ENCODE measurements at places on chromosomes 13 and 19.
A peak's percentile ranks its signal among the peaks of the same experiment; 100 is the strongest.

DNA sequence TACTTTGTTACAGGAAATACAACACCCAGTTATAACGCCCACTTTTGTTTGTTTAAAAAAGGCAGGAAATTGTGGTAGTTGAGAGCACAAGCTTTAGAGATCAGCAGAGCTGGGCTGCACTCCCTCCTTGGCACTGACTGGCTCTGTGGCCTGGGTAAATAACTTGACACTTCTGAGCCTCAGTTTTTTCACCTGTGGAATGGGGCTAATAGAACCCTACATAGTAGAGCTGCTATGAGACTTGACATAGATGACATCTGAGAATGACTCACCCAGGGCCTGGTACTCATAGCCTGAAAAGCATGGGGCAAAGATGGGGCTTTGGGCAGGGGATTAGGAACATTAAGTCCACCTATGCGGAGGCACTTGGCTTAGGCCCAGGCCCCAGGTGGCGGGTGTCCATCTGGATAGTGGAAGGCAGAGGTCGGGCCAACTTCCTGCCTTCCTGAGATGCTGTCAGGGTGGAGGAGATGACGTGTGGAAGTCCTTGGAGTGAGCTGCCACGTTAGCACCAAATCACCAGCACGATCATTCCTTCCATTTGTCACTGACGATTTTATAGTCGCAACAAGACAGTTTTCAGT lies 159.1 kb downstream of the KATNAL1 start:
- DNase-seq, result no peak

- no peak for DNase-seq
Observed at GRCh38 chr19:39316627-39317321, 3.9 kb downstream of the LRFN1 start.

DNA sequence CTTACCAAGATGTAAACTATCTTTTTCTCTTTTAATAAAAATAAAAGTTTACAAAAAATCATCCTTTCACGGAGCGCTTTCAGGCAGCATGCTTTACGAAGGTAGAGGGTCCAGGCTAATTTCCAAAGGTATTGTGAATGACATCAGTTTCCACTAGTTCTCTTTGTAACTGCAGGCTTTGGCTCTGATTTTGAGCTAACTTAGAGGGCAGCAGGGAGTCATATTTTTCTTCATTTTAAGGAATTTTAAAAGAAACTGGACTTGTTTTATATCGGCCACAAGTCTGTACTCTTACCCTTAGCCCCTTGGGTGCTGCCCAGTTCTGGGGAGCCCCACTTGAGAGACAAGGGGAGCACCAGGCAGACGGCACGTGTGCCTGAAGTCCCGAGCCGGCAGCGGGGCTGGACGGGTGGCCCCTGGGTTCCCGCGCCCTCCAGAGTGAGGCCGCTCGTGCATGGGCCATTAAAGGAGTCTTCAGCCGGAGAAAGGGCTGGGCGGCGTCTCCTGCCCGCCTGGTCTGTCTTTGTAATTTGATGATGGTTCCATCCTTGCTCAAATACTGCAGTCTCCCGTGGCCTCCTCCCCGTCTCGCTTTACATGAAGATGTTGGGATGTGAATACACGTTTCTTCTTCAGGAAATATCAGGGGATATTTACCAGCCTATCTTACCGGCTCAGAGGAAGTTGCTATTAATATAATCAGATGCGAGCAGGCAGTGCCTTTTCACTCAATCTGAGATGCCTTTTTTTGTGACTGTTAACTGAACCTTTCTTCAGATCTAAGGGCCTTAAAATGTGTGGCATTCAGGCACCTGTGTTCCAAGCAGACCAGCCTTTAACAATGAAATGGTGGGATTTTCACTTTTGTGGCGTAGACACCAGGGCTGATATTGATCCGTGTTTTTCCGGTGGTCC lies 67.4 kb downstream of the GGACT start:
- DNase-seq, result no peak

DNA sequence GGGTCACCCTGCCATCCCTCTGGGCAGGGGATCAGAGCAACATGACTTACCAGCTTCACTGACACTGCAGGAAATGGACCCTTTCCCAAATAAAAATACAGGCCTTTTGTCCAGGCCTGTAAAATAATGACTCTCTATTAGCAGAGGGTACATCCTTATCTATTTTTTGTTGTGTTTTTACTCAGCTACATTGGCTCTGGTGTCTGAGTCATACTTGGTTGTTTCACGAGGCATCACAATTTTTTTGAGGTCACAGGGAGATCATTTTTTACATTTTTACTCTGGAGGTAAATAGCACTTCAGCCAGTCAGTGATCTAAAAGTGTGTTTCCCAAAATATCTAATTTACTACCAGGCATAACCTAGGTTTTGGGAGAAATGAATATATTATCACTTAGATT lies 6.9 kb upstream of the HTR2A start:
- peak; percentile 10 for DNase-seq

DNA sequence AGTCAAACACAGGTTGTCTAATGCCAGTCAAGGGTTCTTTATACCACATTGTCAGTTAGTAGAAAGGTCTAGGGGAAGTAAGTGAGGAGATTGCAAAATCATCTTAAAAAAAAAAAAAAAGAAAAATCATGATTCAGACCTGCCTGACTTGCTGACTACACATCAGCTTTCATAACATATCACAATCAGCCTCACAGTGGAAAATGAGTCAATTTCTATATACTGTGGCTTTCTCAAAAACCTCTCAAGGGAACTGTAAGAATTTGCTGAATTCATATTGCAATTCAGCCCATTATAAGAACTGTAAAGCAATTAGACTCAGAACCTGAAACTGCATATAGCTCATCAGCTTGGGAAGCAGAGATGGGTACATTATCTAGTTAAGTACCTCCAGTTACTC lies 75.3 kb upstream of the GPC6 start:
- peak; percentile 59 for DNase-seq

GRCh38 chr19:13840305-13841085 lies 36.4 kb upstream of the NANOS3 start:
- DNase-seq, result no peak

Data from fibroblast of villous mesenchyme (primary cell).